ENCODE measurements at places on chromosomes 16 and 17.

- DNase-seq = no peak
These were observed 29.5 kb downstream of the SBK1 start for GRCh38 chr16:28321700-28322411.

DNA sequence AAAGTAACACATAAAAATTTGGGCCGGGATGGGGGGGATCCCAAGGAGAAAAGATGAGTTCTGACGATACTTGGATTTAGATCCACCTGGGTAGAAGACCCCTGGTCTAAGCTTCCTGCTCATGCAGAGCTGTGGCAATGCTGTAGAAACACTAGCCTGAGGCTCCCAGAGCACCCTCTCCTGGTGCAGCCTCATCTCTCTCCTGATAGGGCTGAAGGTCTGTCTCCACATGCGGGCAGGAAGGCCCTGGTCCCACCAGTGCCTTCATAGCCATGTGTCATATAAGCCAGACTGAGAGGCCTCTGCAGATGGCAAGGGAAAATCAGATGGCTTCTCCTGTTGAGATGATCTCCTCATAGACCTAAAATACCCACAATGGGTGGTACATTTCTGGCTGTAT, 518.0 kb upstream of the ZFHX3 start:
- DNase-seq = no peak

DNA sequence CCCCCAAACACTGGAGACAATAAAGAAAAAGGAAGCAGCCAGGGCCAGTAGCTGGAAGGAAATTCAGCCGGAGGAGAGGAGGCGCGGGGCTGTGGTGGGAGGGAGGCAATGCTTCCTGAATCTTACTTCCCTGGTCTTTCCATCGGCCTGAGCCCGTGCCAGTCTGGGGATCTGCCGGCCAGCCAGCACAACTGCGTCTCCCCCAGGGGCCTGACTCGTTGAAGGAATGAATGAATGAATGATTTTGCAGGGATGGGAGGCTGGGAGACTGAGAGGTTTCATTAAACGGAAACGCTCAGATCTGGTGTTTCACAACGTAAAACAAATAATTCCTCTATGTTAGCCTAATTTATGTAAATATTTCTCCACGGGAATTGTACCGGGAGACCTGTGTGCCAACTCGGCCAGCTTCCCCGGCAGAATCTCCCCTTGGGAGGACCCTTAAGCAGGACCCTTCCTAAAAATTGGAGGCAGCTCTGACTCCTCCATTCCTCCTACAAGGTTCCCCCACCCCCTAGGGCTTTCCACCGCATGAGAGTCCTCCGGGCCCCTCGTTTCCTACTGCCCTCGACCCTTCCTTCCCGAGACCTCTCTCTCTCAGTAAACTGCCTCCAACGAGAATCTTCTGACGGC, 1.3 kb upstream of the BAIAP2 start:
- no peak for DNase-seq

DNA sequence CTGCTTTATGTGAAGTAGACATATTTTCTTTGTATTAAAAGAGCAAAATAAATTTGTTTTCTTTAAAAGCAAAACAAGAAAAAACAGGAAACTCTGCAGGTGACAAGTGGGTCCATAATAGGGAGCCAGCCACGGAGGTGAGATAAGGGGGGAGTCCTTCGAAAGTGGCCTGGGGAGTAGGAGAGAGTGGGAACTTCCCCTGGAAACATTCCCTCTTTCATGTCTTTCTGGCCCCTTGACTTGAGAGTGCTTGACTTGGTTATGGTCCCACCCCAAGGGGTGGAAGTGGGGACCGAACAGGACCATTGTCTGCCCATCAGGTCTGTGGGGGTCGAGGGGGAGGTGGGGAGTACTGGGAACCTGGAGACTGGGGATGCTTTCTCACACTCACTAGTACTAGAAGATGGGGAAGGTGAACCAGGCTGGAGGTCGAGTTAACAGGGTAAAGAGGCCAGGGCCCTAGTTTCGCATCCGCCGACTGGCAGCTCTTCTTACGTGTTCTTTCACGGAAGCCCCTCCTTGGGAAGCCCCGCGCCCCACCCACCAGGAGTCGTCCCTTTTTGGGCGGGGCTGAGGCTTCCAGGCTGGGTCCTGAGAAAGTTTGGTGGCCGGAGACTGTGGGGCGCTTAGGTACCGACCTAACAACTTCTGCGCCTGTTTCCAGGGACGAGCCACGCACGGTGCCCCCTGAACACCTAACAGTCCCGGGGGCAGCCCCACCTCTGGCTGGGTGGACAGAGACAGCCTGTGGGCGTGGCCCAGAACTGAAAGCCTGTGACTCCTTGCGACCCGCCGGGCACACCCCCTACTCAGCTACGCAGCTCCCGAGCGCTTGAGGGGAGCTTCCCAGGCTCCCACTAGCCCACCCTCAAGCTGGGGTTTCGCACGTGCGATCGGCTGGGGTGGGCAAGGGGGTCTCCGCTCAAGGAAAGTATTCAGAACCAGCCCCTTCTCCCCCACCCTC, 790 bp downstream of the TRADD start:
- no peak for DNase-seq

GRCh38 chr17:7233701-7234082, 625 bp downstream of the DVL2 start:
- no peak for DNase-seq
